ENCODE measurements at places on chromosomes 7 and 10.

DNA sequence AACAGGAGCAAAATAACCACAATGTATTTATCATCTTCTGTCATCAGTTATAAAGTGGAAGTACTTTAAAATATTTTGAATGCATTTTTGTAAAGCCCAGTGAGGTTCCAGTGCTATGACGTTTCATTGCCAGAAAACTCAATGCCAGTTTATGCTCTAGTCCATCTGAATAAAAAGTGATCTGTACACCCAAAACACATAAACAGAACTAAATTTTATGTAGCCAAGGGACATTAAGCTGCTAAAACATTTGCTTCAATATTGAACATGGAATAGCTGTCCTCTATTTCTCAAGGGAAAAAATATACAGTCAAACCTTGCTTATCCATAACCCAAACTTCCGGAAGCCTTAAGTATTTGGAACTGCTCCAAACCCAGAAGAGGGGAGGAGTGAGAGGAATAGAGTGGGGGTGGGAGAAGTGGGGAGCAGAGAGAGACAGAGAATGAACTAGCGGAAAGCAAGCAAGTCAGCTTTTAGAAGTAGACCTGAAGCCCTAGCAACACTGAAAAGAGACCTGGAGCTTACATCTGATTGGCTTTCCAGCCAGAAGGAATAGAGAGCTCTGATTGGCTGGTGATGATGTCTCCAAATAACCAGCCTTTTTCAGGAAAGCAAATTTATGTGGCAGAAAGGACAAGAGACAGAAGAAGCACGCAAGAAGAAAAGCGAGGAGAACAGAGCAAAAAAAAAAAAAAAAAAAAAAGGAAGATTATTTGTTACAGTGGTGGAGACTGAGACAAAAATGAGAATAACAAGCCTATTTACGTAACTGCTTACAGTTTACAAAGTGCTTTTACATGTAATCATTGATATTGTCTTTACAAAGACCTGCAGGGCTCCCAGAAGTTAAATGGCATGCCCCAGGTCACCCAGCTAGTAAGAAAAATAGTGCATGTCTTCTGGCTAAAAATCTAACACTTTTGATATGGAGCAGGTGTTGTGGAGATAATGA lies 196.0 kb downstream of the RNLS start:
- peak; percentile 53 for DNase-seq

DNA sequence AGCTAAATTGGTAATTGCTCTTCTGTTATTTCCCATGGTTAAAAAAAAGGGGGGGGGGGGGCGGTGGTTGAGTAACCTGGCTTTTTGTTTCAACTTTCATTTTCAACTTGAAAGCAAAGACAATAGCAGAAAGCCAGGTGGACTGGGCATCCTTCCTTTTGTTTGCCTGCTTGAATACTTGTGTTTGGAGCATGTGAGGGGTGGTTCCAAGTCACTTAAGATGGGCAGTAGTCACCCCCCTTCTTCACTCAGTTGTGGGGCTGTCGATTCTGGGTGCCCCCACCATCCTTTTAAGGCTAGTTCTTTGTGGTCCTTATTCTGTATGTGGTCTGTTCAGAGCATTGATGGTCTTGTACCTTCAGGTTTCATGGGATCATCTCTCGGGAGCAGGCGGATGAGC lies 165.6 kb upstream of the PRR15 start:
- no peak for DNase-seq

GRCh38 chr7:111031916-111032315 lies 59.0 kb upstream of the LRRN3 start:
- DNase-seq, result no peak

DNA sequence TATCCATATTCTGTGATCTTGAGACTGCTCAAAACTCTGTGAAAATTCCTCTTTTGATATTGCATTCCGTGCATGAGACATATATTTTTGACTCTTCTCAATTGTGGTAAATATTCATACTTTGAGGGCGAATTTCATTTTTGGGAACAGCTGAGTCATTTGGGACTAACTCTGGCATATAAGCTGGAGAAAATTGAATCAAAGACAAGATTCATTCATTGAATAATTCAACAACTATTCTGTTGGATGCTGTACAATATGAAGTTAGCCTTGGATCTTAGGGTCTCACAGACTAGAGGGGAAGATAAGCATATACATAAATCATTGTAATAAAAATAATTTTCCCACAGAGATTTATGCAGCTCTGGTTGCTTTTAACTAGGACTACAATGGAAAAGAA lies 183.2 kb upstream of the NEBL start:
- no peak for DNase-seq

- no peak for DNase-seq
These were observed 9.3 kb upstream of the GTPBP4 start for GRCh38 chr10:978826-979421.

DNA sequence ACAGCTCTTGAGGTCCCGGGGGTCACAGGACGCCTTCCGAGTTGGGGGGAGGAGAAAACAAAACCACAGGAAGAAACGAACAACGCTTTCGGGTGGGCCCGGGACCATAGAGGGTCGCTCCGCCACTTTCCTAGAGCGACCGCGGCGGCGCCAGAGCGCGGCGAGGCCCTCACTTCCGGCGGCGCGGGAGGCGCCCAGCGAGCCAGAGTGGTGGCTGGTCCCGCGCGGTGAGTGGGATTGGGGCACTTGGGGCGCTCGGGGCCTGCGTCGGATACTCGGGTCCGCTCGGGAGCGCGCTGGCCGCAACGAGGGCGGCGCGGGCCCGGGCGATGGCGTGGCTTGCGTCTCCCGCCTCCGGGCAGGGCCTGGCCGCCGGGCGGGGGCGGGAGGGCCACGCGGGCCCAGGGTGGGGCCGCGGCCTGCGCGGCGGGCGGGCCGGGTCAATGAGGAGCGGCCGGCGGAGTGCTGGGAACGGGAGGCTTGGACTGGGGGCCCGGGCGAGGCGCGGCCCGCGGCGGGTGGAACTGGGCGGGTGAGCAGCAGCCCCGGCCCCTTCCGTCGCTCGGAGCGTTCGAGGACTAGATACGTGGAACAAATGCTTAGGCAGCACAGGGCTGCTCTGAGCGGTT lies at the start of gene ZNF22:
Gene ZNF22 (plus strand): TSS at position 172 of the 629 bp plus-strand sequence. CDS start 2,446 bp downstream, outside the sequence.
- DNase-seq, result peak; percentile 86

- DNase-seq, result no peak
These were observed at the start of gene JAKMIP3 for GRCh38 chr10:132065491-132066105. Gene JAKMIP3 (plus strand): TSS chr10:132065946. CDS start chr10:132104809, 38,863 bp downstream.

GRCh38 chr10:66455304-66455703 lies 470.5 kb upstream of the LRRTM3 start:
- DNase-seq, result no peak

DNA sequence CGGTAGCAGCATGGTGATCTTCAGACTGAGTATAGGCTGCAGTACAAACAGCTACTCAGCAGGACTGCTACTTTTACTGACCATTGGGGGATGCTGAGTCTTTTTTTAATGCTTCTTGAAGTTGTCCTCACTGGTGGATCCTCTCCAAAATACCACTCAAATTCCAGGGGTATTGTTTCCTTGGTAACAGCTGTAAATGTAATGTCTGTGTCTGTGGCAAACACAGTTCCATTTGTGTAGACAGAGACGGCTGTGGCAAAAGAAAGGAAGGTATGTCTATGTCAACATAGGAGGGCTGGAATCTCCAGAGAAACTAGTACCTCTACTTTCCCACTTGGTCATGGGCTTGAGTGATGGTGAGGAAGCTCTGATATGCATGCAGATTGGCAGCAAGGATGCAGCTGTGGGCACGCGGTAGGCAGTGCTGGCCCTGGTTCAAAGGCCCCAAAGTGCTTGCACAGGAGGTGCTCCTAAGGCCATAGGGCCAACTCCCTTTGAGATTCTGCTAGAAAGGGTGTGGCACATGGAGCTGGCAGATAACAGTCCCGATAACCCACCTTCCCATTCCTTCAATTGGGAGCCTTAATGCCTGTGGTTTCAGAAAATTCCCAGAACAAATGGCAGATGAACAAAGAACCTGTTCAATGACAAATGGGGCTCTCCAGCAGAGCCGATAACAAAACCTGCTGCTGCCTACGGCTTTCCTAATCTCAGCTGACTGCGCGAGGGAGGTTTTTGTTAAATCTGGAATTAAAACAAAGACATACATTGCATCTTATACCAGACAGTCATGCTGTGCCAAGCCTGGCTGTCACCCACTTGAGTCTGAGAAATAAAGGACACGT lies 43.0 kb downstream of the PKD1L1 start:
- no peak for DNase-seq

DNA sequence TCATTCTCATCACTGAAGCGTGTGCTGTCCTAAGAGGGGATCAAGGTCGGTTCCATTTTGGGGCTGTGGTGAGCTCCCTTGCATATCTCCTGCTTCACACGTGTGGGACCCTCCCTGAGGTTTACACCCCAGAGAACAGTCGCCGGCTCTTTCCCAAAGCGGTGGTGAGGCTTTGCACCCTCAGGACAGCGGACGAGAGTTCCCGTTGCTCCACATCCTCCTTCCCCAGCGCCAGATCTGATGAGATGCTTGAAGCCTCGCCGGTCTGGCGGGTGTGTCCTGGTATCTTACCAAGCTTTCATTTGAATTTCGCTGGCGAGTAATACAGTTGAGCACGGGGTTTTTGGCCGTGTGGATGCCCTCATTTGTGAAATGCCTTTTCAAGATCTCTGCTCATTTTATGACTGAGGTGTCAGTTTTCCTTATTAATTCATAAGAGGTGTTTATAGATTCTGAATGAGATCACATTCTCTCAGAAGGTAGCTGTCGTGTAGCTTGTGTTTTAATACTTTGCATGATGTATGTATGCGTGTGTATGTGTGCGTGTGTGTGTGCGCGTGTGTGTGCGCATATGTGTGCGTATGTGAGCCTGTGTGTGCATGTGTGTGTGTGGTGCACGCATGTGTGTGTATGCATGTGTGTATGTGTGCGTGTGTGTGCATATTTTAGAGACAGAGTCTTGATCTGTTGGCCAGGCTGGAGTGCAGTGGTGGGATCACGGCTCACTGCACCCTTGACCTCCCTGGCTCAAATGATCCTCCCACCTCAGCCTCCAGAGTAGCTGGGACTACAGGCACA lies 30.7 kb downstream of the ELFN1 start:
- DNase-seq, result no peak

- no peak for DNase-seq
These were observed 101.8 kb downstream of the CHN2 start for GRCh38 chr7:29296421-29296820.

DNA sequence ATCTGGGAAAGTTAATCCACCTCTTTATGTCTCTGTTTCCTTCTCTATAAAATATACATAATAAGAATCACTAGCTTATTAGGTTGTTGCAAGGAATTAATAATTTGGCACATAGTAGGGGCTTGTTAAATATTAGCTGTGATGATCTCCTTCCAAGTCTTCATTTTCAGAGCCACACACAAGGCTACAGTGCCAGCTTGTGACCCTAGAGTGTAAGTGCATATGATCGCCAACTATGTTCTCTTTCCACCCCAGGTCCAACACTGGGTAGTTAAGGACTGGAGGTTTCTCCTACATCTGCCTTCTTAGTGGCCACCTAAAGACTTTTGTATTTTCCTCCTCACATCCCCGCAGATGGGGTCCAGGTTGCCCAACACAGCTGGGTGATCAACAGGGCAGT lies 17.9 kb upstream of the ACSM6 start:
- DNase-seq, result no peak

DNA sequence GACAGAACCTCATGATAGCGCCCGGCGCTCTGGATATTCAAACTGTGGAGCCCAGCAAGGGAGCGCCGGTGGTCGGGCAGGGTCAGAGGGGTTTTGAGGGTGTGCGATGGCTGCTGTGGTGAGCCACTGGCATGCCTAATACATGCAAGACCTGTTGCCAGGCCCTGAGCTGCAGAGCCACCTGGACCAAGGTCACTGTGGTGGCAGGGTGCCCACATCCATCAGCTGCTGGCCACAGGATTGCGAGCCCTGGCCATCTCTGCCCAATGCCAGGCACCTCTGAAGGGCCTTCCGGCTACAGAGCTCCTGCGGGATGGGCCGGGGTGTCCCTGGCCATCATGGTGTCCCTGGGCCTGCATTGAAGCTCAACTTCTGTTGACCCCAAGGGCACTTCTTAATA lies 123.0 kb upstream of the TNRC18 start:
- no peak for DNase-seq

DNA sequence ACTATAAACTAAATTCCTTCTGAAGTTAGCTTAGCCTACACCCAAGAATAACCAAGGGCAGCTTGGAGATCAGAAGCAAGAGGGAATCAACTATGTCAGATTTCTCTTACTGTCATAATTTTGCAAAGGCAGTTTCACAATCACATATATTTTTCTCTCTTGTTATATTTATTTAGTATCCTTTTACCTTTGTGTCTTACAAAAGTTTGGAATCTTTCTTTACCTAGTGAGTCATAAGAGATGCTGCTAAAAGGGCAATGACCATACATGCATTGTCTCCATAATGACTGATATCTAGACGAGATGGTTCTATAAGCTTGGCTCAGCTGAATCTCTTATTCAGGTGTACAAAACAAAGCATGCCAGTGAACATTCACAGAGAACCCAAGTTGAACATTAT lies 61.1 kb downstream of the PPP1R17 start:
- DNase-seq, result no peak

DNA sequence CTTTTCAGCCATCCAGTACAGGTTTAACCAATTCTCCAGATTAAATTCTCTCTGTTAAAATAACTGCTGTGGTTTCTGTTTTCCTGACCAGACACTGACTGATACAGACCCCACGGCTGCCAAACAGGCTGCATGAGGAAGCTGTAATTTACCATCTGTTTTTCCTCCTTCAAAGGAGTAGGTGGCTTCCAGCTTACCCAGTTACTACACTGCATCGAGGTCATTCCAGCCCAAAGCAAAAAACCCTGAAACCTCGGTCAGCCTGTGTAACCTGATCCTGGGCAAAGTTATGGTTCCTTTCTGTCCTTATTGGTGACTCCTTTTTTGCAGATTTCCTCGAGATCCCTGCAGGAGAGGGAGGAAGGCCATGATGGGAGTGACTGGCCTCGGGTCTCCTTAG lies 27.9 kb upstream of the LOXL4 start:
- DNase-seq, result no peak

GRCh38 chr7:130426564-130426963 lies 14.3 kb downstream of the CEP41 start:
- DNase-seq, result no peak

DNA sequence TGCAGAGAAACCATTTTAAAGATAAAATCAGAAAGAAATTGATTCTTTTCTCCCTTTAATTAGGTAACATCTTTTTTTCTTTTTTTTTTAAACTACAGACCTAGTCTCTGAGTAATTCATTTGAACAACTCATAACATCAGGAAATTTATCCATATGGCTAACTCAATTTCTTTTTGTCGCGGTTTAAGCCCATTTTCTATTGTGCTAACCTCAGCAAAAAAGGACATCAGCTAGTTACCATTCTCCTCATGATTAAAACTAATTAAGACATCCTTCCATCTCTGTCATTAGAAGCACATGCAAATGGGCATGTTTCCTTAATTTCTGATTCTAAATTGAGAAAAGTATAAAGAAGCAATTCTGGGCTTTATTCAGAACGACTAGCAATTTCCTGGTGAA lies 57.8 kb downstream of the ANK3 start:
- no peak for DNase-seq

GRCh38 chr7:27199849-27200760 lies at the start of gene HOXA13:
Gene HOXA13 (minus strand): TSS chr7:27200091. CDS start chr7:27200077, 14 bp downstream.
- peak; percentile 69 for DNase-seq

- DNase-seq, result no peak
These were observed 768 bp upstream of the CPA1 start for GRCh38 chr7:130379532-130379920.

Measured in GM13977 (cell line).